ENCODE measurements at places on chromosomes 13 and 19. TPM values are rescaled to one million over a fixed set of nuclear protein-coding genes. Genes with fewer than 3 reads are reported as not detected.

PNMA8C gene
- total RNA-seq = 0.17 TPM

GRCh38 chr19:12111176-12111575 lies 29.0 kb downstream of the ZNF20 start:
- DNase-seq = peak; percentile 8

ATP12A gene
- not detected for total RNA-seq

DNA sequence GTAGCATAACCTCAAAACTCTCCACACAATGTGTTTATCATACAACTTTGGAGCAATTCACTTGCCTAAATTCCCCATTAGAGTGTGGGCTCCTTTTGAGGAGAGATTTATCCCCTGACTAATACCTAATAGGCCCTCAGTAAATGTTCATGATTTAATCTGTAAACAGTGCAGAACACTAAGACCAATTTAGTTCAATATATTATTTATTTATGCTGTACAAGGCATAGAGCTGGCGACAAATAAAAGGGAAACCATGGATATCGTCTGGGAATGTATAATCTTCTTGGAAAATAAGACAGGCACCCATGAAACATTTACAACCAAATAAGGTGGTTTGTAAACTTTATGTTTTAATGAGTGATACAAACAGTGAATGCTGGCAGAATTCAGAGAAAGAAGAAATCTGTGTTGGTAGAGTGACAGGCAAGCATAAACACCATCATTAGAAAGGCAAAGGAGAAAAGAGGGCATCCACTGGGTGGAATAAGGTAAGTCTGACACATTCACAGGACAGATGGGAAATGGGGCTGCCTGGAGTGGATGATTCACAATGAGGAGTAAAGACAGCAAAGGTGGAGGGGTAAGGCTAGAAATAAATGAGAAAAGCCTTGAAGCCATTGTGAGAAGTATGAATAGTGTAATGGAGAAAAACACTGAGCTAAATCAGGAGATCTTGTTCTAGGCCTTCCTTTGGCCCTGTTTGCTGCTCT lies 106.1 kb upstream of the MIR17HG start:
- no peak for DNase-seq

OR7D2 gene
- 0.17 TPM for total RNA-seq

HSD11B1L gene
- 22.4 TPM for total RNA-seq

ICAM5 gene
- total RNA-seq = 4.0 TPM

FCGBP gene
- 0.06 TPM for total RNA-seq

BEST2 gene
- total RNA-seq = 0.45 TPM

- DNase-seq = no peak
Measured at GRCh38 chr13:86554066-86554465, 754.8 kb upstream of the SLITRK6 start.

DNA sequence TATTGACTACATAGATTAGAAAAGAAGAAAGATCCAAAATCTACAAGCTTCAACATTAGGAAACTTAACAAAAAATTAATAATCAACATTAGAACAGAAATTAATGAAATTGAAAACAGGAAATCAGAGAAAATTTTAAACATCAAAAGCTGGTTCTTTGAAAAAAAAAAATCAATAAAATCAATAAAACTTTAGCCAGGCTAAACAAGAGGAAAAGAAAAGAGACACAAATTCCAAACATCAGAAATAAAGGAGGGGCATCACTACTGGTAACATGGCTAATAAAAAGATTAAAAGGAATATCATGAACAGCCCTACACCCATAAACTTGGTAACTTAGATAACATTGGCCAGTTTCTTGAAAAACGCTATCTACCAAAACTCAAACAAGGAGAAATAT lies 110.2 kb downstream of the ATP11A start:
- no peak for DNase-seq

CD22 gene
- total RNA-seq = 2.2 TPM

CGB2 gene
- total RNA-seq = 0.26 TPM

GRCh38 chr13:113656831-113657671 lies 947 bp downstream of the ATP4B start:
- no peak for DNase-seq

DNA sequence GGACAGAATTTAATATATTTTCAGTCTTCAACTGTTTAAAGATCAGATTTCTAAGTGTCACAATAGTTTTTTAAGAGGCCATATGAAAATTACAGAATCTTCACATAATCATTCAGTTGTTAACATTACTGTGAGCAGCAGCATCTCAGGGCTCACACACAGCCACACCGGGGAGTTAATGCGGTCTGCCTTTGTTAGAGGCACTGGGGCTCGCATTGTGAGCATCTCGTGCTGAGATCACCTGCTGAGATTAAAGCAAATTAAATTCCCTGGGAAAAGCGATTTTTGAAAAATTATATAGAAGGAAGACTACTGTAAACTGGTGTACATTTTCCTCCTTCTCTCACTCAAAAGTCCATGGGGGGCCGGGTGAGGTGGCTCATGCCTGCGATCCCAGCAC lies 16.6 kb downstream of the GPR12 start:
- no peak for DNase-seq

PLEKHA4 gene
- total RNA-seq = 21.3 TPM

DNA sequence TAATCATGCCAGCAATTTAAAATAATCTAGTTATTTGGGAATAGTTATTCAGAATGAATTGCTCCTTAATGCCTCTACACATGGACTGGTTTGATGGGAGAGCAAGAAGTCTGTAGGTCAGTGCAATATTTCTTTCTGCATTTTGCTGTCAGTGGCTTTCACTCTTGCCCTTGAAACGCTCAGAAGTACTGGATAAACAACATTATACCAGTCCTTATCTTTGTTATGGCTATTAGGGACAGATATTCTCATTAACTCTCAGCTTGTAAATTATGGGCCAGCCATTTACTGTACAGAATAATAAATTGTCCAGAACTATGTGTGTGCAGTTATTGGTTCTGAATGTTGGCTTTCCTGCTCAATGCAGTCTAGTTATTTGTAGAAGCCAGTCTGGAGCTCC lies 224.4 kb downstream of the OXGR1 start:
- DNase-seq = no peak

DNA sequence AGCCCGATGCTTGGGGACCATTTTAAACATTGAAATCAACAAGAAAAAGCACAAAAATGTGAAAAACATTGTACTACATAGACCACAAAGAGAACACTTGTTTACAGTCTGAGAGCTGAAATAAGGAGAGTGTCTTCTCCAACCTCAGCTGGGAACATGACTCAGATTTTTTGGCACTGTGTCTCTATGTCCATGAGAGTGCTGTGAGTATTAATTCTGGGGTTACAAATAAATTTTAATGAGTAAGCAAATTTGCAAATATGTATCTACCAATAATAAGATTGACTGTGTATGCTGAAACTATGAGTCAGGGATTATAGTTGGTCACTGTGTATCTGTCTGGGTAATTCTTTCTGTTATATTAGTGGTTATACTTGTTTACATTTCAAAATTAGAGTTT lies 174.0 kb downstream of the DCT start:
- DNase-seq = peak; percentile 94

SLC15A1 gene
- total RNA-seq = not detected

ZNF223 gene
- 8.4 TPM for total RNA-seq

PTGIR gene
- total RNA-seq = not detected

- DNase-seq = no peak
Measured at GRCh38 chr13:59024434-59024833, 1139.3 kb downstream of the DIAPH3 start.

GRCh38 chr19:3098515-3099346 lies 4.6 kb downstream of the GNA11 start:
- DNase-seq = peak; percentile 22

GRCh38 chr13:72221276-72221962 lies 354.4 kb upstream of the DACH1 start:
- DNase-seq = no peak

DHX34 gene
- 15.7 TPM for total RNA-seq

ZNF682 gene
- 1.2 TPM for total RNA-seq

- DNase-seq = peak; percentile 93
Measured at GRCh38 chr19:1812426-1813191, 533 bp upstream of the ATP8B3 start.

CYP2B6 gene
- total RNA-seq = not detected

LRG1 gene
- total RNA-seq = 0.13 TPM
